ENCODE measurements at places on chromosomes 1 and 21.

DNA sequence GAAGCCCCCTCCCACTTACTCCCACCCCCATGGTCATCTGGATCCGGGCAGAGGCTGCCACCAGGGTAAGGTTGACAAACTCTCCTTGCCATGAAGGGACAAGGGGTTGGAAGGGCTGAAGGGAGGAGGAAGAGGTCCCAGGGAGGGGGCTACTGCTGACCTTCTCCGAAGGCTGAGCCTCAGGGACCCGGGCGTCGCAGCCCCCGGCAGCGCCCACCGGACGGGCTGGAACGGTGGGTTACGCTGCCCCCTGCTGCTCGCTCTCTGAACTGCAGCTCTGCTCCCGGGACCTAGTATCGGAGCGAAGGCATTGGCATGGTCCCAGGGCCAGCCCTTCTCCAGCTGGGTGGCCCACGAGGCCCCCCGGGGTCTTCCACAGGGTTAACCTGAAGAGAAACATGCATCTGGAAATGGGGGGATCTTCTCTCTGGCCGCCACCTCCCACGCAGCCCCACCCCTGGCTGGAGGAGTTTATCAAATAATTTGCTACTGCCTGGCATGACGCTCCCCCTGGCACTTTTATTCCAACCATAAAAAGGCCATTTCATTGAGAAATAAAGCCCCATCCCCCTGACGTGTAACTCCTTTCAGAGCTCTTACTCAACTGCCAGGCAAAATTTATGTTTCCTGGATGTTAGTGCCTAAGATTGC is 70.4 kb upstream of the TARDBP start:
- DNase-seq: peak; percentile 77

DNA sequence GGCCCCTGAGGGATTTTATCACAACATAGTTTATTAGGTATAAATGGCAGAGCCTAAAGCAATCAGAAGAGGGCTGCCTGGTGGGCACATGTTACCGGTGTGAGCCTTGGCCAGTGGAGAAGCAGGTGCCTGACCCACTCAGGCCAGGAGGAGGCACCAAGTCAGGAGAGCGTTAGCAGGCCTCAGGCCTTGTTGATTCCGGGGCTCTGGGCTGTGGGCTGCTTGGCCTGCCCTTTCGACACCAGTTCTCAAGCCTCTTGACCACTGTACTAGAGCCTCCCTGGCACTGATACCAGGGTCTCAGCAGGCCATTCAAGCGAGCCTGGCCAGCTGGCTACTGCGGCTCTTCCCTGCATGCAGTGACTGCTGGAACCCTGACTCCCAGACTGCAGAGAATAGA is 20.8 kb downstream of the CLDN14 start:
- DNase-seq: no peak

DNA sequence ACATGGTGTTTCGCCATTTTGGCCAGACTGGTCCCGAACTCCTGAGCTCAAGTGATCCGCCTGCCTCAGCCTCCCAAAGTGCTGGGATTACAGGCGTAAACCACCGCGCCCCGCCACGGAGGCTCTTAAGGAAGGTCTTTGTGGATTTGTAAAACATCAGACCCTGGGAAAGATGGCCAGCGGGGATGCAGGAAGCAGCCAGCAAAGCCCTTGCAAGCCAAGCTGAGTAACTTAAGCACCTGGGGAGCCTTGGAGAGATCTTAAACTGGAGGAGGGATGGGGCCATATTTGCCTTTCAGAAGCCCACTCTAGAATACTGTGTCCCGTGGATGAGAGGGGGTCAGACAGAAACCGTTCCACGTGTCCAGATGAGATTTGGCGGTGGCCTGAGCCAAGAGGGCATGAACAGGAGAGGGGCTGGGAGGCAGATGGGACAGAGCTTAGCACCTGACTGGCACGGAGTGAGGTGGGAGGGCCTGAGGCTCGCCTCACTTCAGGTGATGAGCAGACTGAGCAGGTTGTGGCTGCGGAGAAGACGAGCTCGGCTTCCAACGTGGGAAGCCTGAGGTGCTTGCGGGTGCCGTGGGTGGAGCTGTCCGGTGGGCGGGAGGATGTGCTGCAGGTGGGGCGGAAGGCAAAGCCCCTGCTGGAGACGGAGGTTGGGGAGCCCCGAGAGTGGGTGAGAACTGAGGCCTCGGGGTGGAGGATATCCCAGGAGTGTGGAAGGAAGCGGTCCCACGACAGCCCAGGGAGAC is 11.7 kb downstream of the C1orf216 start:
- peak; percentile 29 for DNase-seq

- no peak for DNase-seq
Observed at GRCh38 chr1:185132534-185132933, 24.2 kb downstream of the TRMT1L start.

DNA sequence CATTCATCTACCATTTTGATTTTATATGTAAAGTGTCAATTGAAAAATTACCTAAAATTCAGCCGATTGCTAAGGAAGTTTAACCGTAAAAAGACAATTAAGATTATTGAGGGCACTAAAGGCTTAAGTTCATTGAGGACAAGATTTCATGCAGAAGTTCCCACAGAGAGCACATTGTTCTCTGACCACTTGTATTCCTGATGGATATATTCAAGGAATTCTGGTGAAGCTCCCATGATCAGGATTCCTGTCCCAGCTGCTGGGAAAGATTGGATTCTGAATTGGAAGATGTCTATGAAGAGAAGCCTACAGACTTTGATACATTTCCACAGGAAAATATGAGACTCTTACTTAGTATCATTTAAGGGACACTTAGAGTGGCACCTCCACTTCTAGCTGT is 209.2 kb upstream of the KCTD3 start:
- no peak for DNase-seq

DNA sequence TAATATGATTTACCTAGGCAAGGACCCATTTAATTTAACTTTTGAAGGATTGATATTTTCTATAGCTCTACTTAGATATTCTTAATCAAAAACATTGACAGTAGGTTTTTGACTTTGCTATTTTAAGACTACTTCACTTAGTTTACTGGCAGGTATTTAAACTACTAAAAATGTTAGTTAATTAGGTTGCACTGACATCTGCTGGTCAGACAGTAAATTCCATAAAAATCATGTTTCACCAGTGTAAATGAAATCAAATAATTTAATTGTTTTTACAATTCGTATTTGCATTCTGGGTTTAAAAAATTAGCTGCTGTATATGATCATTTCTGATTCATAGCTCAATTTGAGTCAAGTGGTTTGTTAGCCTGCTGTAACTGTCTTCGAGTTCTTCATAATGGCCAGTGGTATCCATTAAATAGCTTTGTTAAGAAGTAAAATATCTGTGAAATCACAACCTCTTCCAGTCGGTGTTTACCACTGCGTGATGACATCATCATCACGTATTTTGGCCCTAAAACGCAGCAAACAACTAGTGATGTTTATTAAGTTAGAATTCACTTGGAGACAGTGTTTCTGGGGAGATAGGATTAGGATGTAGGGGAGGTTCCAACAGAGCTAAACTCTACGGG is 26.2 kb downstream of the EXTL2 start:
- no peak for DNase-seq

GRCh38 chr1:12124693-12125421 is 41.9 kb upstream of the TNFRSF1B start:
- no peak for DNase-seq

- DNase-seq: peak; percentile 44
Observed at GRCh38 chr1:112803906-112804762, 89.0 kb upstream of the PPM1J start.

- no peak for DNase-seq
Observed at GRCh38 chr1:15218287-15219279, 28.4 kb upstream of the FHAD1 start.

DNA sequence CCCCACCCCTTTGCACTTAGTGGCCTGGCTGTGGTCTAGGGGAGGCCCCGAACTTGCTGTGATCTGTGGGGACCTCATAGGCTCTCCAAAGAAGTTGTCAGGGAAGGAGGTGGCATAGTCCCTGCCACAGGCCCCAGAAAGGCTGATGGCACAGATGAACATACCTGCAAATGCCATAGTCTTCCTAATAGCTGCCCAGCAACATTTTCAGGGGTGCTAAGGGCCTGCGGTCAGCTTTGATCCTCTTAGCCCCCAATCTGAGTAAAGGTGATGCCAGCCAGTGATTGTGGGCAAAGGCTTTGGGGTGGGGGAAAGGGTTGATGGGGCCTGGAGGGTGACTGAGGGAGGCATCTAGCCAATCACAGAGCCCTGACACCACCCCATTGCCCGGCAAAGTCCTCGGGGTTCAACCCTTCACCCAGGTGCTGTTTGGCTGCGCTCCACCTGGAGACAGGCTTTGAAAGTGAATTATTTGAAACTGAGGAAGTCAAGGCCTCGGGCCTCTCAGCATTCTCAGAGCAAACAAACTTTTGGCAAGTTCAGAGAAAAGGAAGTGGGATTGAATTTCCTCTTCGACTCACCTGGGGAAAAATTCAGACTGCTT is 35.8 kb downstream of the PAX7 start:
- DNase-seq: no peak

DNA sequence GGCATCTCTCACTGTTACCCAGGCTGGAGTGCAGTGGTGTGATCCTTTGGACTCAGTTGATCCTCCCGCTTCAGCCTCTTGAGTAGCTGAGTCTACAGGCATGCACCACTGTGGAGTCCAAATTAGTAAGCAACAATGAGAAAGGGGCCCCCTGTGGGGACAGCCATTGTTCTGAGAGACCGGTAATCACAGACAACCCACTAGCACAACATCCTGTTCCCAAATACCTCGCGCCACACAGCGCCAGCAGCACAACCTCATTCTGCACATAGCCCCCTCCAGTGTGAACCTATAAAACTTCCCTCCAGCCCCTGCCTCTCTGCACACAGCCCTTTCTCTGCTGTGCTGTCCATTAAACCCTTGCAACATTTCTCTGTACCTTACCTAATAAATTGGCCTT is 226.4 kb downstream of the DYRK1A start:
- no peak for DNase-seq

DNA sequence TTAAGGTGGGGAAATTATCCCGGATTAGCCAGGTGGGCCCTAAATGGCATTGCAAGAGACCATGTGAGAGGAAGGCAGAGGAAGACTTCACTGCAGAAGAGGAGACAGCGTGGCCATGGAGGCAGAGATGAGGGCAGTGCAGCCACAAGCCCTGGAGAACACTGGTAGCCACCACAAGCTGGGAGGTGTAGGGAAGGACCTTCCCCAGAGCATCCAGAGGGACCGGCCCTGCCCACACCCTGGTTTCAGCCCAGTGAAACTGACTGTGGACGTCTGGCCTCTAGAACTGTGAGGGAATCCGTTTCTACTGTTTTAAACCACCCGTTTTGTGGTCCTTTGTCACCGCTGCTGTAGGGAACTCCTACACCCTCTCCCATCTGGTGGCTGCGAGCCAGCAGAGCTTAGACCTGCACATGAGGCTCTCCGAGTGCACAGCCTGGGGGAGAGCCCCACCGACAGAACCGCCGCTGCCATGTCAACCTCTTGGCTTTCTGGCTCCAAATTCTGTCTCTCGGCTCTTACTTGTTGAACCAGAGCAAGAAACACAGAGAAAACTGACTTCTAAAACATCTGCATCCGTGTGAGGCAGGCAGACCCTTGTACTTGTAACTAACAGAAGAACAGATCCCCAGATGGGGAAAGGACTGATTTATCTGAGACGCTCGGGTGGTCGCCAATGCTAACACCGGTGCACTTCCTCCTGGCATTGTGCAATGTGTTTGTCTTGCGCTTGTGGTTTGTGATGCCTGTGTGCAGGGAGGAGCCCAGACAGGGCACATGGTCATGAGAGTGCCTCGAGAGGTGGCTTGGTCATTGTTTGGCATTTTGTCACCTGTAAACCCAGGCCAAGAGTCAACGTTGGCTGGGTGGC is 90.8 kb upstream of the TMPRSS2 start:
- DNase-seq: no peak

GRCh38 chr1:207628776-207629175 is 16.2 kb upstream of the CR1L start:
- DNase-seq: no peak

DNA sequence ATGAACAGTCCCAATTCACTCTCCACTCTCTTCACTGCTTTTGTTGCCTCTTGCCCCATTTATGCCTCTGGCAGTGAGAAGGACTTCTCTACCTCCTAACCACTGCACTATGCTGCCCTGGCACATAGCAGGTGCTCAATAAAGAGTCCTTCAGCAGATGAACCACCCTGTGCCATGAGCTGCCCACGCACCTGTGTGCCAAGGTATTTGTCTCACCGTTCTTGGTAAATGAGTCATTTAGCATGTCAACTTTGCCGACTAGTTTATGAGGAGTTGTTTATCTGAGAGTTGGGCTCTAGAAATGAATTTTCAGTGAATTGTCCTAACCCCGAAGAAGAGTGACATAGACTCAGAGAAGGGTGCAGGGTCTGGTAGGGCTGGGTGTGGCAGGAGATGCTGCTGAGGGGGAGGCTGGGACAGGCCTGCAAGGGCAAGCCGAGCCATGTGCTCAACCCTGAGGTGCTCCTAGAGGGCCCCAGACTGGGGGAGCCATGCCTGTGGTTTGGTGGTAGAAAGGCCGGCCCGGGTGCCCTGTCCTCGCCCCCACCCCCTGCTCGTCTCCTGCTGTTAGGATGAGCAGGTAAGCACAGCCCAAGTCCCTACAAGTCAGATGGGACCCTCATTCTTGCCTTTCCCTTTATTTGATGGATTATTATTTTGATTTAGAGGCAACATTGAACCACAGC is 654.5 kb downstream of the MATN1 start:
- DNase-seq: no peak

GRCh38 chr1:48205522-48205921 is 17.0 kb upstream of the SLC5A9 start:
- DNase-seq: no peak

- DNase-seq: no peak
Observed at GRCh38 chr1:111895017-111895416, 94.5 kb downstream of the KCND3 start.

DNA sequence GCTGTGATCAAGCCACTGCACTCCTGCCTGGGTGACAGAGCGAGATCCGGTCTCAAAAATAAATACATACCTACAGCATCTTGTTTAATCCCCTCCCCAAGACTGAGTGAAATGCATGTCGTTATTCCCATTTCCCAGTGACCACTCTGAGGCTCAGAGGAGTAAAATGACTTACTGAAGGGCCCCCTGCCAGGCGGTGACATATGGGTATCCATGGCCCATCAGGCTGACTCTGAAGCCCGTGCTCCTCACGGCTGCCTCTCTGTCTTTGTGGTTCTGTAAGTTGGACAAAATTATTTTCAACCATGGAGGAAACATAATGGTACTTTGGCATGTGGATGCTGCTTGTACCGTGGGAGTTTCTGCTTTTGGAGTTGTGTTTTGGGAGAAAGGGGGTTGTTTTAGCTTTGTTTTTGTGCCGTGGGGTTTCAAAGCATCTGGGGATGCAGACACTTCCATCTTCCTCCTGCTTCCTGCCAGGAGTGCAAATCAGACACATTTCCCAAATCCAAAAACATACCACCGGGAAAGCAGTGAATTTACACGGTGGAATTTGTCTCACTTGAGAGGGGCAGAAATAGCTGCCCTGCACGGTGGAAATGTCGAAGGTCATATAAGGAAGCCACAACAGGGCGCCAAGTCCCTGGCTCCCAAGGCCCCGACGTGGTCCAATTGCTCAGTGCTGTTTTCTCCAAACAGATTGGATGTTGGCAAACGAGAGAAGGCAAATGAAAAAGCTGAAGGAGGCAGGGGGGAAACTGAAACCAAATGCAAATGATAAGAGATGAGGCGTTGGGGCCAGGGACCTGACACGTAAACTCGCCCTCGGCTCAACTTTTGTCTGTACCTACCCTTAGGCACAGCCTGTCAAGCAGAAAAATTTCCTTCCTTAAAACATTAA is 17.1 kb upstream of the PINK1 start:
- peak; percentile 33 for DNase-seq

Data from GM12892 (cell line).